DMS153 (cell line): ENCODE measurements at places on chromosomes 2 and 18.
A peak's percentile ranks its signal among the peaks of the same experiment; 100 is the strongest.

DNA sequence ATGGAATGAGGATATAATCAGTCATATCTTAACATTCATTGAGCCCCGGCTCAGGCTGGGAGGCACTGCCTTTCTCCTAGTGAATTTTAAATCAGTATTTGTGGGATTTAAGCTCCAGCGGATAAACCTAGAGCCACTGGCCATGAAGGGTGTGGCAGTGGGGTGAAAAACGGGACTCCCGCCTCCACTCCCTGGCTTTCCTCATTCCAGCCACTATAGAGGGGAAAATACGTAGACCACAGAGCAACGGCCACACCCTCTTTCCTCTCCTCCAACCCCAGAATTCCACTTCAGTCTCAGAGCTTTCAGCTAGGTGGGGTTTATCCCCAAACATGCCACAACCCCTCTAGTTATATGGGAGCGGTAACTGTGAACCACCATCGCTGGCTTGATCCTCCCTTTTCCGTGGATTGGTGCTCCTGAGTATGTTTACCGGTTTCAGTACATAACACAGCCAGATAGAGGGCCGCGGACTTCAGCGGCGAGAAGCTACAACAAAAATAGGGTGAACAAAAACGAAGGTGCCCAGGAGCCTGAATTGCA, 70.6 kb upstream of the ITGB6 start:
- no peak for DNase-seq

DNA sequence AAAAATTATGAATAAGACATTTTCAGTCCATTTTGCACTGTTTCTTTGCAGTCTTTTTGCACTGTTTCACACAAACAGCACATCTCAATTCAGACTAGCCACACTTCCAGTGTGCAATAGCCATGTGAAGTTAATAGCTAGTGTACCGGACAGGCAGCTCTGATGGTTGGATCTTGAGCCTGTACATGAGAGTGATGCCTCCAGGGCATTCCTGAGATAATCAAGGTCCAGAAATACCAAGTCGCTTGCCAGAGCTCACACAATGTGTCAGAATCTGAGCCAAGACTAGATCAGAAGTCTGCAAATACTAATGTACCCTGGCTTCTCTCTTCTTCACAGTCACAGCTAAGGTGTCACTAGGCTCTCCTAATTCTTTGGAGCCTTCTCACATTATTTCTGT, 180.2 kb downstream of the OSR1 start:
- DNase-seq: no peak

GRCh38 chr18:47542551-47542950, 291.1 kb upstream of the SKOR2 start:
- DNase-seq: no peak

- DNase-seq: no peak
Observed at GRCh38 chr18:55706898-55707297, 118.9 kb upstream of the TCF4 start.

DNA sequence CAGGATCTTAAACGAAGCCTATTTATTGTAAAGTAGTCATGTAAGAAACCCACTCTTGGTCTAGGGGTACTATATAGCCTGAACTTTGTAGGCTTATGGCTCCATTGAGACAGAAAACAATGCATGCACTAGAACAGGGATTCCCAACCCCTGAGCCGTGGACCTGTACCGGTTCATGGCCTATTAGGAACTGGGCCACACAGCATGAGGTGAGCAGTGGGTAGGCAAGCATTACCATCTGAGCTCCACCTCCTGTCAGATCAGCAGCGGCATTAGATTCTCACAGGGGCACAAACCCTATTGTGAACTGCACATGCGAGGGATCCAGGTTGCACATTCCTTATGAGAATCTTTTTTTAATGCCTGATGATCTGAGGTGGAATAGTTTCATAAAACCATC, 59.2 kb downstream of the ROCK1 start:
- DNase-seq: no peak

DNA sequence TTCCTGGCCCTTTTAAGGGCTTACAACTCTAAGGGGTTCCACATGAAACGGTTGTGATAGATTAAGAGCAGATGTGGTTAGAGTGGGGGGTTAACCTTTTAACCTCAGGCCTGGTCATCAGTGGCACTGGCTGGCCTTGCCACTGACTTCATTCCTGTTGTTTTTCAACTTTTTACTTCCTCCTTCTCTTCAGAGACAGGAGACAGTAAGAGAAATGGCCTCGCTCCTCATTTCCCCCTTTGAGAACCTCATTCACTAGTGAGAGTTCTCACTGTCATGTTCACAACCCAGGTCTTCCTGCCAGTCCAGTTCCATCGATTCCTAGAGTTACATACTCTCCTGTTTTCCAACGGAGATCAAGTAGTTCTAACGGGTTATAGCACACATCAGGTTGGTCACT, 101.6 kb upstream of the SLC1A4 start:
- DNase-seq: no peak

- no peak for DNase-seq
Observed at GRCh38 chr18:56044239-56044638, 456.2 kb upstream of the TCF4 start.

- DNase-seq: no peak
Observed at GRCh38 chr2:177106212-177106611, 106.4 kb upstream of the HNRNPA3 start.

DNA sequence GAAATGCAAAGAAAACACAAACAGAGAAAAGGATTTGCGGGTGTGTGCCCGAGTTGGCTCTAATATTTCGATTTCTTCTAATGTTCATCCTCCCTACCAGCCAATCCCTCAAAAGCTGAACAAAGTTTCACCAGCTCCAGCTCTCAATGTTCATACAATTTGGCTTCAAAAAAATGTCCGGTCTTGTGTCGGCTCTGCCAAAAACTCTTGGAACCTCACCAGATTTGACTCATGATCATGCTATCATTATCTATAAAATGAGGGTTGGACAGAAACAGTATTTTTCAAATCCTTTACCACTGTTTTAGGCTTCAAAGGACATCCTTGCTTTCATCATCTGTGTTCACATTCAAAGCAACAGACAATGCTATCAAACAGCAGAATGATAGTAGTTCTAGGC, 88.2 kb downstream of the CRACDL start:
- no peak for DNase-seq

GRCh38 chr18:9722691-9723090, 14.6 kb downstream of the RAB31 start:
- no peak for DNase-seq

- no peak for DNase-seq
Observed at GRCh38 chr2:40101131-40101575, 322.1 kb upstream of the THUMPD2 start.

DNA sequence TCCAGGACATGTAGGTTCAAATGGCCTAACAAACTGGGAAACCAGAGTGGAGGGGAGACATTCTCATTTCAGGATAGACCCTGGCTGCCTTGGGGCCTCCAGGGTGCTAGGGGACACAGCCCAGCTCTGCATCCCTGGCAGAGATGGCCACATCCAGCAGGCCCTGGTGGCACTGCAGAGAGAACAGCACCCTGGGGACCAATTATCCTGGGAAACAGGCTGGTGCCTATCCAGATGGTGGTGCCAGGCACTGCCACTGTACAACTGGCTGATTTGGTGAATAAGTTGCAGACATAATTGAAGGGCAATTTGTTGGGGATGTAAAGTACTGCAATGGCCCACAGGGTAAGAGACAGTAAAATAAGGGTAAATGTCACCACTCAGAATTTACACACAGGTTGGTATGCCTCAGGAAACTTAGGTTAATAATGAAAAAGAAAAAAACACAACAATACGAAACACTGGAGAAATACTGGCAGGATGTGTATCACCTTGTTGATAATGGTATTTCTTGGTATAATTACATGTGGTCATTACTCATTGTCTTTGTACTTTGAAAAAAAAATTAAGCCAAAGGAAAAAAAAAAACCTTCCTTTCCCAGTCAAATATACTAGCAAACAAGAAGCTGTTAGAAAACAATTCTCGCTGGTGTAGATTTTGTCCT, 12.8 kb upstream of the SFTPB start:
- no peak for DNase-seq

GRCh38 chr2:43174368-43174916, 52.0 kb downstream of the ZFP36L2 start:
- DNase-seq: no peak

- DNase-seq: no peak
Observed at GRCh38 chr2:36982467-36982866, 16.1 kb upstream of the STRN start.

DNA sequence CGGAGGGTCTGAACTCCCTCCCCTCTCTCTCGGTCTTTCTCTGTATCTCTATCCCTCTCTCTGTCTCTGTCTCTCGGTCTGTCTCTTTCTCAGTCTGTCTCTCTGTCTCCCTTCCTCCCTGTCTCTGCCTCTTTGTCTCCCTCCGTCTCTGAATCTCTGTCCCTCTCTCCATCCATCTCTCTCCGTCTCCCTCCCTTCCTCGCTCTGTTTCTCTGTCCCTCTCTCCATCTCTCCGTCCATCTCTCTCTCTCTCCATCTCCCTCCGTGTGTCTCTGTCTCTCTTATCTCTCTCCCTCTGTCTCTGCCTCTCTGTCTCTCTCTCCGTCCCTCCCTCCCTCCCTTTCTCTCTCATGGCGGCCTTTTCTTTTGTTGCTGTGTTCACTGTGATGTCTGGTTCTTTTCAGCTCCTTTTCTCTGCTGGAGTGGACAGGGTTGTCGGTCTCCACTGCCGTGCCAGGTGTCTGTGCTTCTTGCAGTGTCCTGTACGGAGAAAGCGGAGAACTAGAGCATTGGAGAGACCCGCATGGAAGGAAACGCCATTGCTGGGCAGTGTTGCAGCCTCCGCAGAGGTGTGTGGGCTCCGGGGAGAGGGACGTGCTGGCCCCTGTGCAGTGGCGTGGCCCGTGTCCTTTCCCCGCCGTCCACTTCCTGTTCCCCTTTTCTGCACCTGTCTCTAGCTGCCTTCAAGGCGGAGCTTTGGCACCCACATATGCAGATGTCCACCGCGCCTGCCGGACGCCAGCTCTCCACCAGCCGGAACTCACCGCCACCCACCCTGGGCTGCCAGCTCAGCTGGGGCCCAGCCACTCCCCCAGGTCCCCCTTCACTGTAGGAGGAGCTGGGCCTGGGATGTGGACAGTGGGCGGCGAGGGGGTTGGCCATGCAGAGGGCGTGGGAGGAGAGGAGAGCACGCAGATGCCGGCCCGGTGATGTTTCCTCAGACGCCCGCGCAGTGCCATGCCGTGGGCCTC, 113.1 kb downstream of the NFATC1 start:
- no peak for DNase-seq

- no peak for DNase-seq
Observed at GRCh38 chr2:109448946-109449788, 164.6 kb downstream of the SEPTIN10 start.

DNA sequence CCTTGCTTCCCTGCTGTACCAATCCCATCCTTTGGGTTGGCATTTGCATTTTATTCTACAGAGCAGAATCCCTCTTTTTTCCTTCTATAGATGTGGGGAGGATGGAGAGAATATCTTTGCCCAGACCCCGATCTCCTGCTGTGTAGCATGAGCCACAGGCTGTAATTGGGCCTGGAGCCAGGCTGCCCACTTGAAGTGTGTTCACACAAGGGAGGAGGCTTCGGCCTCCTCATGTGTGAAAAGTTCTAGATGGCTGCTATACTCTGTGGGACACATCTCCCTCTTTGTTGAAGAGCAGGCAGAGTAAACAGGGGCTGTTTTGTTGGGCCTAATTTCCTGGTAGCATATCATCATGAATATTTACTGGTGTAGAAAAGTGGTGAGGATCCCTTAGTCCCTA, 126.3 kb downstream of the XRCC5 start:
- peak; percentile 52 for DNase-seq
